Peyer's patch (tissue), 4 donors: ENCODE measurements at places on chromosomes 5 and 9. TPM values are rescaled to one million over a fixed set of nuclear protein-coding genes. Genes with fewer than 3 reads are reported as not detected.
A peak's percentile ranks its signal among the peaks of the same experiment; 100 is the strongest.

DNA sequence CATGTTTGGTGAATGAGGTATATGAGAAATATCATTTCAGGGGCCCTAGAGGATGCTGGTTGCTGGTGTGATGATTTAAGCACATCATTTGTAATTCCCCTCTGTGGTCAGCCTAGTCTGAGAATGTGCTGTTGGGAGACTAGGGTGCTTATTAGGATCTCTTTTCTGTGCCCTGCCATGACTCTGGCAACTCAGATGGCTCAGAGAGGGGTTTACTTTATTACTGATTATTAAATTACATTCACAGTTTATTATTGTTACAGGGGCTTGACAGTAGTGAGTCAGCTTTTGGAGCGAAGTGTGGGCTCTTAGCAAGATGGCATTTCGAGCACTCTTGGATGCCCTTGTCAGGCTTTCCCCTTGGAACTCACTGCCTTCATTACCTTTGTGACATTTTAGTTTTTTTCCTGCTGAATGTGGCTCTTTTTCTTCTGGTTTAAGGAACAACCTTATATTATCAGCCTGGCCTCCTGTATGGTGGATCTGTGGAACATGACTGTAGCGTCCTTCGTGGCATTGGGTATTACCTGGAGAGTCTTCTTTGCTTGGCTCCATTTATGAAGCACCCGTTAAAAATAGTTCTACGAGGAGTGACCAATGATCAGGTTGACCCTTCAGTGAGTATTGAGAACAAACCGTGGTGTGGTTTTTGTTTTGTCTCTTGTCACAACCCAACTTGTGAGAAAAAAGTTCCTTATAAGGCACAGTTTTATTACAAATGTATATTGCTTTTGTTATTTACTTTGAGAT is 33.8 kb downstream of the RCL1 start:
- no peak for DNase-seq

- peak; percentile 38 for DNase-seq
Measured at GRCh38 chr9:131366761-131367401, 27.0 kb upstream of the PRRC2B start.

- no peak for DNase-seq
Measured at GRCh38 chr9:132412089-132412488, 2.1 kb downstream of the CFAP77 start.

The B4GALT7 gene
- 29.8 TPM for total RNA-seq
